Central memory CD4-positive, alpha-beta T cell (primary cell): ENCODE measurements at places on chromosomes 1 and 21.

DNA sequence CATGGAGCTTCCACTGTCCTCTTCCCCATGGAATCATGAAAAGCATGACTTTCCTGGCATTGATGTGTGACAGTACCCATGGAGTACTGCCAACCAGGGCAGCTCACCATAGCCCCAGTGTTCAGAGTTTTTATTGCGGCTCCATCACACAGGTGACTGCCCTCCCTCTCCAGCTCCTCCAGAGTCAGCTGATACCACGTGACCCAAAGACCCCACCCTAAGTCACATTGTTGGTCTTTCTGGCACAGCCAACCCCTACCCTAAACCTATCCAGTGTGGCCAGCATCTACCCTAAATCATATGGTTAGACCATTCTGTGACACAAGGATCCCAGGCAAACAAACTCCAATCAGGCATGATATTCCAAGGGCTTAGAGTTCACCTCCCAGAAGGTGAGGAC, 77.4 kb upstream of the VAMP3 start:
- no peak for DNase-seq

DNA sequence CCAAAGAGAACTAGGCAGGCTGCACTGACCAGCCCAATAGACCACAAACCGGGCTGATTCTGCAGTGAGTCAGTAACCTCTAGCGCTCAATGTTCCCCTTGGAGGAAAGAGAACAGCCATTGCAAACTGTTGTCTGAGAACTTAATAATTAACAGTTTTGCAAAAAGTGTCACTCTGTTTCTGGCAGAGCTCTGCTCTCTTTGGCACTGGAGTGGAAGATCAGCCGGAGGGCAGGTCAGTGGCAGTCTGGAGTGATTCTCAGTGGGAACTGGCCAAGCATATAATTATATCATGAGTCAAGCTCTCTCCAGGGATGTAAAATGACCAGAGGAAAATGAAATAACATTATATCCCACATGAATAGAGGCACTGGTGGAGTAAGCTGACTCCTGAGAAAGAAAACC, 238.3 kb downstream of the HLX start:
- DNase-seq: no peak

- no peak for DNase-seq
Observed at GRCh38 chr1:167207940-167208623, 12.6 kb upstream of the POU2F1 start.

DNA sequence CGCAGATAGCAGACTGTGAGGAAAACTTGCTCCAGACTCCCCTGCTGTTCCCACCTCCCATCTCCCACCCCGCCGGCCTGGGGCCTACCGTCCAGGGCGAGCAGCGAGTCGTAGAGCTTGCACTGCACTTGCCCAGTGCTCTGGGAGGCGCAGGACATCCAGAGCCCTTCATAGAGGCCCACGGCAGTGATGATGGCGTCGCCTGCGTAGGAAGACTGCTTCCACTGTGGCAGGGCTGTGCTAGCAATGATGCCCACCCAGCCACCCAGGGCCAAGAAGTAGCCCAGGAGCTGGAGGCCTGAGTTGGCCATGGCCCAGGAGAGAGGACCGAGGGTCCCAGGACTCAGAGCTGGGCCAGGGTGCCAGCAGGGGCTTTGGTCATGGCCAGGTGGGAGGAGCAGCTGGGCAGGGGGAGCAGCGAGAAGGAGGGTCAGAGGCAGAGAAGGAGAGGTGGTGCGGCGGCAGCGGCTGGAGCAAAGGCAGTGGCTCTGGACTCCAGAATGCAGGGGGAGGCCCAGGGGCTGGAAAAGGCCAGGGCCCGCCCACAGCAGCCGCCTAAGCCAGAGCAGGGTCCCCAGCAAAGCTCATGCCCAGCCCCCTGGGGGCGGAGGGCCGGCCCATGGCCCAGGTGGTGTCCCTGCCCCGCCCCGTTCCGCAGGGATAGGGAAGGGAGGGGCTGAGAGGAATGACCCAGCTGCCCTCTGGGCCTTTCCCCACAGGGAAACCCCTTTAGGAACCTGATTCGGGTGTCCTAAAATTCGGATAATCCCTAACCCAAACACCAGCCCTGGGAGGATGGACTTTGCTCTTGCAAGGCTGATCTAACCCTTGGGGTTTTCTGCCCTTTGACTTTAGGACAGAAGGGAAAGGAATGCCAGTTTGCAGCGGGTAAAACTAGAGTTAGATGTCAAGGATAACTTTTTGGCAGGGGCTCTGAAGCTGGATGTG, at the start of gene CLDN19:
TSS of gene CLDN19 (minus strand) at position 484 of the 948 bp plus-strand sequence. CDS start at position 311, 173 bp downstream.
- no peak for DNase-seq

- DNase-seq: no peak
Observed at GRCh38 chr1:162697140-162697895, 65.1 kb downstream of the DDR2 start.

DNA sequence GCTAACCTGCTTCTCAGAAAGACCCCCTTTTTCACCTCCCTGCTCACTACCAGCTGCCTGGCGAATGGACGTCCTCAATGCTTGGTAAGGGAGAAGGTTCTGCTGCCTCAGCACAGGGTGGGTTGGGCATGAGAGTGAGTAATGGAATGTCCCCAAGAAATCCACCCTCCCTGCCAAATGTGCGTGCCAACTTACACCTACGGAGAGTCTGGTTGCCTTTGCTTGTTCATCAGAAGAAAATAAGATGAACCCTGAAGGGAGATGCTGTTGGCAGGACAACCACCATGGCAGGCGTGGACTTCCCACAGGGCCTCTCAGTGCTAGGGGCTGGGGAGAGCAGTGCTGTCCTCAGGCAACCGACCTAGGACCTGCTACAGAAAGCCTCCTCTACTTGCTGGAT, 106.0 kb downstream of the XCL2 start:
- DNase-seq: no peak

GRCh38 chr1:22447621-22448111, 4.0 kb upstream of the ZBTB40 start:
- no peak for DNase-seq

- DNase-seq: peak; percentile 29
Observed at GRCh38 chr1:230426246-230427093, at the start of gene PGBD5. Gene PGBD5, minus strand, starts transcription at chr1:230426332. Its CDS starts 404 bp downstream, at chr1:230425928.

DNA sequence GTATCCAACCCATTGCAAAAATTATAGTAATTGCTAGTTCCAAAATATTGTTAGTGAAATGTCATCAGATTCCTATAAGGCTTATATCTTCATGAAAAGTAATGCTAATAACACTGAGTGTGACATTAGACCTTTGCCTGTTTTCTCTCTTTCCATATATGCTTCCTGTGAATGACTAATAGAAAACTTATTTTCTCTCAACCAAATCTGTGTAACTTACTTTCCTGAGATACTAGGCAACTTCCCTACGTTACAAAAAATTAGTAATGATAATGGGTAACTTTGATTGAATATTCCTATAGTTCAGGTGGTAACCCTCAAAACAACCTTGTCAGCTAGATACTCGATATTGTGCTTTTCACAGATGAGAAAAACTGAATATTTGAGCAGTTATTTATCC, 124.2 kb upstream of the HNRNPU start:
- DNase-seq: no peak

- DNase-seq: no peak
Observed at GRCh38 chr1:234839663-234840062, 229.7 kb upstream of the IRF2BP2 start.

GRCh38 chr1:206111271-206111927, 5.8 kb downstream of the AVPR1B start:
- no peak for DNase-seq

- no peak for DNase-seq
Observed at GRCh38 chr1:226762988-226763904, 24.2 kb upstream of the ITPKB start.

DNA sequence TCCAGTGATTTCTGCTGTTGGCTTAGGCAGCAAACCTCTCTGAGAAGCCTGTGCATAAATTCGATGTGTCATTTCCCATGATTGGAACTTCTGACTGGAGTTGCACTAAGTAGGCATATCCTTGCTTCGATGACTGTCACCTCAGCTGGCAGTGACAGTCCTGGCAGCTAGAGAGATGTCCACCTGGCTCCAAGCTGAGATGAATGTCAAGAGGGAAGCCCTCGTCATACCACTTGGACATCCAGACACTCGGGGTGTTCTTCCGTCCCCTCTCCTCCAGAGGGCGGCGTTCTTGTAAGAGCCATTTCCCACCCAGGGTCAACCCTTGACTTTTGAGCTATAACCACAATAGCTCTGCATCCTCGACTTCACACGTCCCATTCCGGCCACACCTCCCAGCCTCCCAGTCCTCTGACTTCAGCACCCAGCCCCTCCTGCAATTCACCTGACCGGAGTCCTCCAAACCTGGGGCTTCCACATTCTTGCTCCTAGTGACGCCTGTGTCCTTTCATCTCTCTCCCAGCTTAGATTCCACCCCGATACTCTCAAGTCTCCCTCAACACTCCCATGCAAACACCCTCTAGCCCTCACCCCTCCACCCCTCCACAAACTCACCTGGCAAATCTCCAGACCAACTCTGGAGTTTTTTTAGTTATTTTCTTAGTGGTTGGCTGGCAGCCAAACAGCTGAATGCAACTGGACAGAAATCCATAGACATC, 17.3 kb downstream of the CA6 start:
- no peak for DNase-seq

DNA sequence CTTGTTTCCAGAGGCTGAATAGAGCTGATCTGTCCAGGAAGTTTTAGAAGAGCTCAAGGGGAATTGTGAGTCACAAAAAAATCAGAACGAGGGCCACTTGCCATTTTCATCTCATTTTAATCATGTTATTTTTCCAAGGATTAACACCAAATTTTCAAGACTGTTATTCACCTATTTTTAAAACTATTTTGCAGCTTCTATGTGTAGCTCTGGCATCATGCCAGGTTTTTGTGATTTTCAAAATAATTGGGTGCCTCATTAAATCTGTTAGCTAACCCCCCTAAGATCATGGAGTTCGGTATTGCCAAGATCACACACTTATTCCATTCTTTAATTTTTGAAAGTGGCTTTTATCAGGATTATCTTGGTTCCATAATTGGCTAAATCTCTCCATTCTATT, 90.9 kb downstream of the RGS7 start:
- no peak for DNase-seq

GRCh38 chr1:109427171-109427467, 871 bp upstream of the PSMA5 start:
- peak; percentile 5 for DNase-seq

DNA sequence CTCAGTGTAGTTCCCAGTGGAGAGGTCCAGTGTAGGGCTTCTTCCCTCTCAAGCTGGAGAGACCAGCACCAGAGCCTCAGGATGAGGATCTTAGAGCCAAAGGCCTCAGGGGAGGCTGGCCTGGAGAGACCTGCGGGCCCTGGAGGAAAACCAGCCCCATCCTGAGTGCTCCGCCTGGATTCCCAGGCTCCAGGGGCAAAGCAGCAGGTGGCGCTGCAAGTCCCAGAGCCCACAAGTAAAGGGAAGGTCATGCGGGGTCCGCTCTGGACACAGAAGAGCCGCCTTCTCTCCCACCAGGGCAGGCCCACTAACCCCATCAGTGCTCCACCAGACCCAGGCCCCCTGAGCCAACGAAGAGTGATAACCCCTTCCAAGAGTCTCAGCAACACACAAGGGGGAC, 22.7 kb downstream of the PGBD5 start:
- no peak for DNase-seq

- DNase-seq: no peak
Observed at GRCh38 chr1:156692925-156693847, 12.2 kb downstream of the CRABP2 start.

DNA sequence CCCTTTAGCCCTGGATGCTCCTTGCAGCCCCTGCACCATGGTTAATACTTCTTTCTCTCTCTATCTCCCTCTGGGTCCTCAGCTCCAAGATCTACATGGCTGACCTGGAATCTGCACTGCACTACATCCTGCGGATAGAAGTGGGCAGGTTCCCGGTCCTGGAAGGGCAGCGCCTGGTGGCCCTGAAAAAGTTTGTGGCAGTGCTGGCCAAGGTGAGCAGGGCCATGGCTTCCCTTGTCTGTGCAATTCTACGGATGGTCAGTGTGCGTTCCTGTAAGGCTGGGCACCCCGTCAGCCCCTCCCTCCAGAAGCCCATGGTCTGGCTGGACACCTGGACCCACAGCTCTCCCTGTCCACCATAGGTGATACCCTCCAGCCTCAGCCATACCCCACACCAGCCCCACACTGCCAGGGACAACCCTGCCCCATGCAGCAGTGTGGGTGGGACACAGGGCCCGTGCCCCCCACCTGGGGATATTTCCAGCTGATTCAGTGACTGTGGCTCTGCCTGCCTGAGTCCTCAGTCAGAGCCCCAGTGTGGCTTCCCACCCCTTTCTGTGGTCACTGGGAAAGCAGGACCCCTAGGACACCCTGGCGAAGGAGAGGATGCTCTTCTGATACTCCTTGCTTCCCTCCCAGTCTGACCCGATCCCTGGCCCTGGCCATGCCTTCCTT, 31.4 kb downstream of the QSOX1 start:
- no peak for DNase-seq

GRCh38 chr1:9289711-9290485, 2.8 kb upstream of the SPSB1 start:
- no peak for DNase-seq

DNA sequence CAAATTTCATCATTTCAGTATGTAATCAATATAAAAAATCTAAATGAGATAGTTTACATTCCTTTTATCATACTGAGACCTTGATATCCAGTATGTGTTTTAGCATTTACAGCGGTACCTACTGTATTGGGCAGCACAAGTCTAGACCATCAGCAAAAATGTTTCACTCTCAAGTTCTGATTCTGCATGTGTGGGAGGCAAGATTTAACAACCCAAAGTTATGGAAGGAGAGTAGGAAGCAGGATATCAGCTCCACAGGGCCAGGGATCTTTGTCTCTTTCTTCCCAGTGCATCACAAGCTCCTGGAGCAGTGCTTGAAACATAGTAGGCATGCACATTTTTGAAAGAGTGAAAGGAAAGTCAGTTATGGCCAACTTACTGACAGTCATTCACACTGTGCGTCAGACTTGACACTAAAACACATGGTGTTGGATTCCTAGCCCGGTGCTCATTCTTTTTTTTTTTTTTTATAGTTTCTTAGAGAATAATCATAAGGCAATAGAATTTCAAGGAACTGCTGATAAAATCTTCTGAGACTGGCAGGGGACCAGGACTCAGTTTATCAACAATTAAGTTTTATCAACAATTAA, 6.1 kb downstream of the TENT5C start:
- no peak for DNase-seq

GRCh38 chr1:14946684-14947238, 206.8 kb upstream of the TMEM51 start:
- no peak for DNase-seq

DNA sequence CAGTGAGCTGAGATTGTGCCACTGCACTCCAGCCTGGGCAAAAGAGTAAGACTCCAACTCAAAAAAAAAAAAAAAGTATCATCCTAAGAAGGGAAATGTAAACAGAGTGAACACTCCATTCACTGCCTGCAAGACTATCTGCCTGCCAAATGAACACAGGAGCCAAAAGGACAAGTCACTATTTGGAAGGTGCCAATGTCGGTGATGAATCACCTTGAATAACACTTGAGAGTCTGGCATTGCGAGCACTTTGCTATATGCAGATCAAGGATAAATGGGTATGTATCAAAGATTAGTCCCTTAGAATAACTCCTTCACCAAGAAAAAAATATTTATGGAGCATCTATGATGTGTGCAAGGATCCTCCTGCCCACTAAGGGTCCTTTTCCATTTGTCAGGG, 6.6 kb downstream of the UBR4 start:
- DNase-seq: no peak
